ENCODE measurements at places on chromosomes 6 and 20.

- DNase-seq: no peak
Observed at GRCh38 chr20:32064667-32065066, 12.6 kb downstream of the HCK start.

DNA sequence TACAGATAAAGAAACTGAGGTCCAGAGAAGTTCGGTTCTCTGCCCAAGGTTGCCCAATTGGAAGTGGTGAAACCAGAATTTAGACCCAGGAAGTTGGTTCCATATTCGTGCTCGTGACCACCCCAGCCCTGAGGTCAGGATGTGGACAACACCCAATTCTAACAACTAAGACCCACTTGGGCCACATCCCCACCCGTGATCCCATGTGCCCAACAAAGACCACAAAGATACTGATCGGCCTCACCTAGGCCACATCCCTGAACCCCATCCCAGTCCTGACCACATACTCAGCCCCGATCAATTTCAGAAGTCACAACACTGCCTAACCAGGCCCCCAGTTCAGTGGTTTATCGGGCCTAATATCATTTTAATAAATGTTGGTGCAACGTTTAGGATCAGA is 138.4 kb downstream of the PREX1 start:
- no peak for DNase-seq

- no peak for DNase-seq
Observed at GRCh38 chr20:3896302-3896701, 7.1 kb downstream of the PANK2 start.

DNA sequence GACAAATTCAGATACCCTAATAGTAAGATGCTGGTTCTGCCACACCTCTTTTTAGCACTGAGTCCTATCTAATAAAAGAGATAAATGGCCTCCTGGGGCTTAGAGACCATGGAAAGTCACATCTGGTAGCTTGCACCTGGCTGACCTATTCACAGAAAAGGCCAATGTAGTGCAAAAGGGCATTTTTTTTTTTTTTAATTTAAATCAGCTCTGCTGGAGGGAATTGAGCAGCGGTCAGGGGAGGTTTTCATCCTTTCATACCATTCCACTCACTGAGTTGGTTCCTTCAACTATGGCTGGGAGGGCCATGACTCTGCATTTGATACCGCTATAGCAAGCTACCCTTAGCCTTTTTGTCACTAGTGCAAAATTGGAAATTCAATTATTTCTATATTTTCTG is 20.1 kb upstream of the HS3ST5 start:
- no peak for DNase-seq

- no peak for DNase-seq
Observed at GRCh38 chr6:49935387-49935786, 28.6 kb downstream of the DEFB114 start.

DNA sequence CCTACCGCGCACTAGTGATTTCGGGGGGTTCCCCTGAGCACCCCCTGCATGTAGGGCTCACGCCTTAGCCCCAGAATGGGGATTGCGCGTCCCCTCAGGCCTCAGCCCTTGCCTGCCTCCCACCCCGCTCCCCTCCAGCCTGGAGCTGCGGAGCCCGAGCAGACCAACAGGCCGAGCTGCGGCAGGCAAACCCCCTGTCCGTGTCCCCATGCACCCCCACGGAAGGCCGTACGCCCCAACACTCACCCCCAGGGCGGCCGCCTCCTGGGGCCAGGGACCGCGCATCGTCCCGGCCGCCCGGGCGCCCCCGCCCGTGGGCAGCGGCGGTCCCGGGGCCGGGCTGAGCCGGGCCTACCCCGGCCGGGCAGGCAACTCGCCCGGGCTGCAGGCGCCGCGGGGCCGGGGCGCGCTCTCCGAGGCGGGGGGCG is 1.2 kb upstream of the KCNB1 start:
- peak; percentile 35 for DNase-seq

DNA sequence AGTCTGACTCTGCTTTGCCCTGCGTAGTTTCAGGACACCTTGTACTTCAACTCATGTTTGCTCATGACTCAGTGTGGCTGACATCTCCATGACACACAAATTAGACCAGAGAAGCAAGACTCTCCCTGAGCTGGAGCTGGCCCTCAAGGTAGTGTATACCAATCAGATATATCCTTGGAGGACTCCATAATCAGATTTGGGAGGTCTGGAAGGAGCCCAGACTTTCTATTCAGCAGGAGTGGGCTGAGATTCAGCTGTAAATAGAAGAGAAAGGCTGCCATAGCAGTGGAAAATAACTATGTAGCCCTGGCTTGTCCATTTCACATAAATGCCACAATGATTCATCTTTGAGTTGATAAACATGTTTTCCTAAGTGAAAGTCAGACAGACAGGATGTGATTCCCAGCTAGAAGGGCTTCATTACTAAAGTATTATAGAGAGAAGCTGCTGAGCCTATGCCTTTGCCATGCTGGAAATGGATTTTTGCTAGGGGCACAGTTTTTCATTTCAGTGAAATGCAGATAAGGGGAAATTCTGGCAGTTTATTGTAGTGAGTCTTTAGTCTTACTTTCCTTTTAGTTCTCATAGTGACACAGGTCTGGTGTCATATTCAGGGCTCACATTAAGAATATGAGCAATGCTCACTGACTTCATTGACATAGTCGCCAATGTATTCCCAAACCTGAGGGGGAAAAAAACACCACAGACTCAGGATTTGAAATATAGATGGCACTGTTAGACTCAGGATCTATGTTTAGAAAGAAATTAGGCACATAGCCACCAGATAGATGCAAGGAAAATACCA is 95.3 kb downstream of the CLVS2 start:
- DNase-seq: peak; percentile 38

DNA sequence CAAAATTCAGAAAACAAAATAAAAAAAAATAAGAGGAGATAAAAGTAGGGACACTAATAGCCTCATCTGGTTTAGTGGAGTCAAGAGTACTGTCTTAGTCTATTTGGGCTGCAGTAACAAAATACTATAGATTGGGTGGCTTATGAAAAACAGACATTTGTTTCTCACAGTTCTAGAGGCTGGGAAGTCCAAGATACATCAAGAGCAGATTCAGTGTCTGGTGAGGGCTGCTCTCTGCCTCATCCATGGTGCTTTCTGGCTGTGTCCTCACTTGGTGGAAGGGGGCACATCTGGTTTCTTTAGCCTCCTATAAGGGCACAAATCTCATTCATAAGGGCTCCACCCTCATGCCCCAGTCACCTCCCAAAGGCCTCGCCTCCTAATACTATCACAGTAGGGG is 26.0 kb downstream of the NRSN1 start:
- no peak for DNase-seq

- no peak for DNase-seq
Observed at GRCh38 chr6:108437821-108438220, 122.9 kb upstream of the FOXO3 start.
